ENCODE measurements at places on chromosomes 4 and X.

DNA sequence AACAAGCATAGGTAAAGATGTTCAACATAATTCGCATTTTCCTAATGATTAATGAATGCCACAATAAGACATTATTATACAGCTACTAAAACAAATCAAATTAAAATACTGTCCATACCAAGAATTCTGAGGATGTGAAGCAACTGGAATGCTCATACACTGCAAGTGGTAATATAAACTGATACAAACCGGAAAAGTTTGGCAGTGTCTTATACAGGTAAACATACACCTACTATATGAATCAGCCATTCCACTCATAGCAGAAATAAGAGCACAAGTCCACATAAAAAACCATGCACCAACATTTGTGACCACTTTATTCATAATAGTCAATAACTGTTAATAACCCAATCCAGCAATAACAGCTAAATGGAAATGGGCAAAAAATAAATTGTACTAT, 79.3 kb downstream of the FBXW7 start:
- DNase-seq, result no peak

GRCh38 chr4:146661367-146661766, 22.7 kb downstream of the POU4F2 start:
- no peak for DNase-seq

- DNase-seq, result no peak
These were observed 1109.3 kb upstream of the LCORL start for GRCh38 chr4:19130866-19131265.

- DNase-seq, result no peak
These were observed 84.5 kb upstream of the MAML3 start for GRCh38 chr4:140238351-140239056.

GRCh38 chr4:172953896-172954568, 214.6 kb upstream of the GALNT7 start:
- no peak for DNase-seq

DNA sequence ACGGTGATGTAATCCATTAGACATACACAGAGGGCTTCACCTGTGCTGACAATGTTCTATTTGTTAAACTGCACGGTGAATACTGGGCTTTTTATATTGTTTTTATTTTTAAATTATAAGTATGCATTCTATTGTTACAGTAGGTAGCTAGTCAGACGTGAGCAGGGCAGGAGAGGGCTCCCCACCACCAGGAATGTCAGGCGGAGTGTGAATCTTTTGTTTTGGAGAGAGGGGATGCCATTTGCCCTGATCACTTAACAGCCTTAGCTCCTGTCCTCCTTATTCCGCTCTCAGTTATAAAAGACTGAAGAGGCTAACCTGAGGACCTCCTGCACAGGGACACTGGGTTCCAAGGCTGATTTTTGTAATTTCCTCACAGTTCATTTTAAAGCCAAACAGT, 151.6 kb upstream of the TAPT1 start:
- no peak for DNase-seq

DNA sequence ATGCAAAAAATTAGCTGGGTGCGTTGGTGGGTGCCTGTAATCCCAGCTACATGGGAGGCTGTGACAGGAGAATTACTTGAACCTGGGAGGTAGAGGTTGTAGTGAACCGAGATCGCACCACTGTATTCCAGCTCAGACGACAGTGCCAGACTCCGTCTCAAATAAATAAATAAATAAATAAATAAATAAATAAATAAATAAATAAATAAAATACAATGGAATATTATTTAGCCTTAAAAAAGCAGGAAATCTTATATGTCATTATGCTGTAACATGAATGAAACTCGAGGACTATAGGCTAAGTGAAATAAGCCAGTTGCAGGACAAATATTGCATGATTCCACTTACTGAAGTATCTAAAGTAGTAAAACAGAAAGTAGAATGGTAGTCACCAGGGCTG, 42.5 kb downstream of the RBM41 start:
- no peak for DNase-seq
